Hippocampal formation (tissue), 2 donors: ENCODE measurements at places on chromosomes 5 and 9.

DNA sequence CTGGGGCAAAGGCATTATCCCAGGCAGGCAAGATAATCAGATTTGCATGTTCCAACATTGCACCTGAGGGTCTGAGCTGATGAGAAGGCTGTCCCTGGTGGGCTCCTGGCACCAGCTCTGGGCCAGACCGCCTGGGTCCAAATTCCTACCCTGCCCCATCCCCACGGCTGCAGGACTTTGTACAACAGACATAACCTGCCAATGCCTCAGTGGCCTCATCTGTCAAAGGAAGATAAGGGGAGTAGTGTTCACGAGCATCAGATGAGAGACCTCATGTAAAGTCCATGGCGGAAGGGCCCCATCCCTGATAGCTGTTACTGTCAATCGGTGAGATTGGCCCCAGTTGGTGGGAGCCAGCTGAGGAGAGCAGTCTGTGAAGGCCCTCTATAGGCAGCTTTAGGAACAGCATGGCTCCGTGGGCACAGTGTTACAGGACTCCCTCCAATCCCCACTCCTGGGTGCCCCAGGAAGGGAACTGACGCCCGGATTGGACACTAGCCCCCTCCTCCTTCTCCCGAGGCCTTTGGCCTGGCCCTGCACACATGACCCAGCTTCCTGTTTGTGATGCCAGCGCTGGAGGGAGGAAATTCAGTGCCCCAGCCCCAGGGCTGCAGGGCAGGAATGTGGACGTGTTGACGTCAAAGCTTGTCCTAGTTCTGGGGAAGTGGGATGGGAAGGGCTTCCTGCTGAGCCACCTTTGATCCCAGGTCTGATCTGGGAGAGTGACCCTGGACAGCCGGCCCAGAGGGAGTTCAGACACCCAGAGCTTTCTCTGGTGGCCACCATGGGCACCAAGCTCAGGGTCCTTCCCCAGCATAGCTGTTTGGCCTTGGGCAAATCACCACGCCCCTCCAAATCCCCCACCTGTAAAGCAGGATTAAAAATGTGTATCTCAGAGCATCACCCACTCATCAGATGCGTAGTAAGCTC is 56.2 kb downstream of the DUSP1 start:
- DNase-seq: peak; percentile 44

DNA sequence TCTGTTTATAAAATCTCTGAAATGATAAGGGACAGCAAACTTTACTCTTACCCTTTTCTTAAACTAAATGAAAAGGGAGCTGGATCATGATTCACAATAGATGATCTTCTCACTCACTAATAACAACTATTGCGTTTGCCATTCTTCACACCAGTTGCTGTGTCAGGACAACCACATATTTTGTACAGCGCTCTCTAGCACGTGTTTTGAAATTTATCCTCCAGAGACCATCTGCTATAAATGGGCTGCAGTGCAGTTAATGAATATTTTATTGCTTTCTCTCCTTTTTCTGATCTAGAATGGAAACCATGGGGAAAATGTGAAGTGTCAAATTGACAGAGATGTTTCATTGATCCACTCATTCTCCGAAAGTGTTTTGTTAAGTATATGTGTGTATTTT is 258.4 kb upstream of the CCNH start:
- no peak for DNase-seq

- no peak for DNase-seq
Observed at GRCh38 chr5:87876616-87877015, 392.0 kb downstream of the TMEM161B start.

DNA sequence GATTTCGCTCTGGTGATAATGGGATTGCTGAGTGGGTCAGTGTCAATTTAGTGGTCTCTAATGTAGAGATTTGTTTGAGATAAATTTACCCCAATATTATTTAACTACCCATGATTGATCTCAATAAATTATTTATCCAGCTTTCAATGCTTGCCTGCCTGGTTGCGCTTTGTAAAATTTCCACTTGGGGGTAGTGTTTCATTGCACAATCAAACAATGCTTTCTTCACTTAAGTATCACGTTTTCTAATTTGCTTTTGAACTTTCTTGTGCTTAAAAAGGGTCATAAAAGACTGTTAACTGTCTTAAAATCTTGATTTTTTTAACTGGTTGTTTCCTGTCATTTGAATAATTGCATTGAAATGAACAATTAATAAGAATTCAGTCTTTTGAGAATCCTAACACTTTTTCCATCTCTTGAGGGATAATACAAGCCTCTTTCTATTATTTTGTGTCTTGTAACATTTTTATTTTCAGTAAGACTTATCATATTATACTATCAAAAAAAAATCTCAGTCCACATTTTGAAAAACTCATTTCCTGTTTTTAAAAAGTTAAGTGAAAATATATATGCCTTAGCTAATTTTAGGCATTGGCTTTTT is 18.7 kb downstream of the HSD17B4 start:
- peak; percentile 57 for DNase-seq

DNA sequence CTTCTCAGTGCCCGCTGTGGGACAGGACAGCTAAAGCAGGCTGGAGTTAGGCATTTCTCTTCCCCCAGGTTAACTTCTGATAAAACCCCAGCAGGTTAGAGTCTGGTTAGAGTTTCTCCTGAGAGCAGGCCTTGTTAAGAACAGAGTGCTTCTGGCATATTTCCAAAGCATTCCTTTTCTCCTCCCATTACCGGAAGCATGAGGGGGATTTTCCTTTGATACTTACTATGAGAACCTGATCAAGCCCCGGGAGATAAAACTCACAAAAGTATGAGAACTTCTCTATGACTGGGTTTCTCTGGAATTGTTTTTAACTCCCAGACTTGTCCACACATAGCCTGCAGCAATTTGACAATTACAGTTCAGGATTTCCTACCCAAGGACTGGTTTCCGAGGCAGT is 77.4 kb upstream of the MAST4 start:
- no peak for DNase-seq

DNA sequence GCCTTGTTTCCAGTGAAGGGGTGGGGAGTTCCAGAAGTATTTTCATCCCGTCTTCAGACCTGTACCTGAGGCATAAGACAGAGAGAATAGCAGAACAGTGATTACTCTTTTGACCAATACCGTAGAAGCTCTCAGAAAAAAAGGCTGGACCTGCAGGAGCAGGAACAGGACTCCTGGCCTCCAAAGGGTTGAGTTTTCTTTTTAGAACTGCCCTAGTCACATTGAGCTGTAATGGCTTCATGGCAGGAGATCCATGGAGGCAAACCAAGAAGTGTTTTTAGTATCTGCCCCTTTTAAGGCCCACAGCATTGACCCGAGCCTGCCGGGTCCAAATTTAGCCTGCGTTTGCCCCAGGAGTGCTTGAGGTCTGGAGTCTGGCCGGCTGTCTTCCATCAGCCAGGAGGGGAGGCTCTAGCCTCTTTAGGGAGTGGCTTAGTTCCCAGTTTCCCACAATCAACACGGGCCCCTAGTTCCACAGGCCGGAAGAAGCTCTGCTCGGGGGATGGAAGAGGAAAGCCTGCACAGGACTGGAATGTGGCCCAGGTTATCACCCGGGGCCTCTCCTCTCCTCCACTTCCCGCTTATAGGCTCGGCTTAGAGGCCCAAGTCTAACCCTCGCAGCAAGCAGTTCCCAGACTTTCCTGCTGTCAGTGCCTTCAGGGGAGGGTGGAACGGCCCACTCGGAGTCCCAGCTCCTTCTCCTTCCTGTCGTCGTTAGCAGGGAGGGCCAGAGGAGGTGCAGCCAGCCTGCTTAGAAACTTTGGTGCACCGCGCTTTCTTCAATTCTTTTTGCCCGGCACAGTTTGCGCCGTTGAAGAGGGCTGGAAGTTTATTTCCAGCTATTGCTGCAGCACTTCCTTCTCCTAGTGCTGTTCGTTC is 80.7 kb downstream of the C9orf152 start:
- DNase-seq: no peak

- DNase-seq: no peak
Observed at GRCh38 chr9:18274693-18275092, 199.3 kb upstream of the ADAMTSL1 start.

DNA sequence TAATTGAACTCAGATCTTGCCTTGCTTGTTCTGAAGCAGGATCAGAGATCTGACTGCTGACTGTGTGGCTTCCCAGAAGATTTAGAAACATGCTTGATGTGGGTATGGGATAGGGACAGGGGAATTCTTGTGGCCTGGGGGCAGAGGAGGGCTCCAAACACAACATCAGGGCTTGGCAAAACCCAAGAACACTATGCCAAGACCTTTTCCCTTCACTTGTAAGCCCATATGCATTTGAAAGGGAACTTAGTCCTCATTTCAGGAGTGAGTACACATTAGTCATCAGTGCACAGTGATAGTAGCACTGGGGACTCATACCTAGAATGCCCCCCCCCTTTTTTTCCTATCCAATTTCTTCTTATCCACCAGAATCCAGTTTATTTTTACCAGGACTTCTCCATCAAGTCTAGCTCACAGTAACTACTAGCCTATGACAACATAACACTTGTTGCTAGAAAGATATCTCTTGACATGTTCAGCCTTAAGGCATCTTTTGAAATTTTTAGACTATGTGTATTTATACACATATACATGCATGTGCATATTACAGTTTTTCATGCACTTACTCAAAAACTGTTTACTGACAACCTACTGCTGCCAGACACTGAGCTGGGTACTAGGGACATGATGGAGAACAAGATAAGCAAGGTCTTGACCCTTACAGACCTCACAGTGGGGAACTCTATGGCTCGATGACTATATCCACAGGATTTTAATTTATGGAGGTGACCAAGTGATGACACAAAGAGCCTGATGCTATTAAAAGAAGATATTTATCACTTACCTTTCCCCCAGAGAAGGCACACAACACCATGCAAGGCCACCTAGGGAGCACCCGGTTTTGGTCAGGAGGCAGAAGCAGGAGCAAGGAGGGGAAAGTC is 158.3 kb upstream of the MAP3K1 start:
- no peak for DNase-seq

GRCh38 chr9:132505991-132506655 is 76.3 kb upstream of the BARHL1 start:
- DNase-seq: no peak
